Effector memory CD8-positive, alpha-beta T cell (primary cell): ENCODE measurements at places on chromosomes 2 and 18.

DNA sequence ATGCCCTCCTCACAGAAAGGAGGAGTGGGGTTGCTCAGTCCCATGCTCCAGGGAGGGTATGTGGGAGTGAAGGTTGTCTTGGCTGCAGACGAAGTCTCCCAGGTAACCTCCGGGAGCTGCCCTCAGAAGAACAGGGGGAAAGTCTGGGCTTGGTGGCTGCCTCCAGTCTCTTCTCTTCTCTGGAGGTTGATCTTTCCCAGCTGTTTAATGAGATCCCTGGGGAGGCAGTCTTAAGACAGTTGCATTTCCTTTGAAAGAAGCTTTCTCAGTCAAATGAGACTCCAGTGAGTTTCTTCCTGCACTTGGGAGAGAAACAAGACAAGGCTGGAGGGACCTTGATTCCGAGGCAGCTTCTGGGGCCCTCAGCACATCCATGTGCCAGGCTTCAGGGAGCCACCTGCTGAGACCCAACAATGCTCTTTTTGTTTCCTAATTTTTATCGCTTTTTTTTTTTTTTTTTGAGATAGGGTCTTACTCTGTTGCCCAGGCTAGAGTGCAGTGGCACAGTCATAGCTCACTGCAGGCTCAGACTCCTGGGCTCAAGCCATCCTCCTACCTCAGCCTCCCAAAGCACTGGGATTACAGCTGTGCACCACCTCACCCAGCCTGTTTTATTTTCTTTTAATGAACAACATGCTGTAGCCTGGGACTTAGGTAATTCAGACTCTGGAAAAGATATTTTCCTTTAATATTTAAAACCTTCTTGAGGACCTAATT is 71.7 kb upstream of the TPO start:
- no peak for DNase-seq

- DNase-seq, result no peak
These were observed 72.9 kb upstream of the VRK2 start for GRCh38 chr2:57973621-57974186.

DNA sequence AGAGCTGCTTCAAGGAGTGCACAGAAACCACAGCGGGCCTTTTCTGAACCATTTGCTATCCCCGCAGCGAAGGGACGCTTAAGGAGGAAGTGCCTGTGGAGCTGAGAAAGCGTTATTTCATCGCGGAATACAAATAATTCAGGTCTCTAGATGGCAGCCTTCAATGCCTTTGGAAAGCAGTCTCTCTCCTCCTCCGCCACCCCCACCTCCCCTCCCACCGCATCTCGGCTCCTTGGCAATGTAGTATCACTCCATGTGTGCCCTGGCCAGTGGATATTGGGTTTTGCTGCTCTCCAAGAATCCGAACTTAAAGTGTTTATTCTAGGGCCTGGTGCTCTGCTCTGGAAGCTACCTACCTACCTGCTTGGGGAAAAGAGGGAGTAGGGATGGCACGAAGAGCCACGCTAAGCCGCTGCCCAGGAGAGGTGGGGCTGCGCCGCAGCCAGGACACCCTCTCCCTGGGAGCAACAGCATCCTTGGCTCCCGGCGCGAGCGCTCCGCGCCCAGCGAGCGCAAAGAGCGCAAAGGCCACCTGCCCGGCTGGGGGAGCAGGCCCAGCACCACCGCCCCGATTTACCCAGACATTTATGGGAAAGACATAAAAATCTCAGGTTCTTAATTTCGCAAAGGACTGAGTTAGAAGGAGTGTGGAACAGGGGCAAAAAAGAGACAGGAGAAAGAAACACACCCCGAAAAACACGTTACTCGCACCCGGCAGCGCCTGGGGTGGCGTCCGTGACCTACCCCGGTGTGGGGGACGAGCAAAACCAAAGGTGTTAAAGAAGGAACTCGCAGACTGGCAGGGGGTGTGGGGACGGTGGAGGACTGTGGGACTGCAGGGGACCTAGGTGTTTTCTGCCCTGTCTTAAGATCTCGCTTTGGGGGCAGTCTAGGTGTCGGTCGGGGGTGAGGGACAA is 1.0 kb downstream of the SPHKAP start:
- DNase-seq, result no peak

DNA sequence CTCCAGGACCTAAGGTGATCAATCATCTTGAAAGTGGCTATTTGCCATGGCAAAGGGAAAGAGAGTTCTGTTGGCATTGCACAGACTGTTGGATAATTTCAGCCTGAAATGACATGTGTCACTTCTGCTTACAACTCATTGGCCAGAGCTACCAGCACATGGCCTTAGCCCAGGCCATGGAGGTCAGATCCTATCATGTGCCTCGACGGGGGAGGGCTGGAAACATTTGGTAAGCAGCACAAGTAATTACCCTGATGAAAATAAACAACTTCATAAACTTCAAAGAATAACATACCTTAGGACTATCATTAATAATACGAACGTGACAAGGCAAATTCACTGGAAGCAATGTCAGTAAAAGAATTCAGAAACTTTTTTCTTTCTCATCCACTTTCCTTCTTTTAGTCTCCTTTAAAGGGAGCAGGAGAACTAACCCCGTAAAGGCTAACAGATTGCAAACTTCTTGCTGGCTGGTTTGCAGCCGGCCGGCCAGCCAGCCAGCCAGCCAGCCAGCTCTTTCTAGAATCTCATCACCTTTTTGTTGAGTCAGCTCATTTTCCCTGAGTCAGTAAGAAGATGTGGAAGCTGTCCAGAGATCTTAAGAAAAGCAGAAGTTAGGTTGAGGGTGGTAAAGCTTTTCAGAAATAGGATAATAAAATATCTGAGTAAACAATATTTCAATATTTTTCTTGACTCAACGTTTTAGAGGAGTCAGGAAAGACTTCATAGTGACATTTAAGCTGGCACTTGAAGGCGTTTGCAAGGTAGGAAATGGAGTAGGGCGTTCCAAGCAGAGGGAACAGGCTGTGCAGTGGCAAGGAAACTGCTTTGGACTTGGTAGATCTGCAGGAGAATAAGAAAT is 31.9 kb downstream of the CNRIP1 start:
- DNase-seq, result no peak

GRCh38 chr18:80159713-80160636 is 50.9 kb downstream of the ADNP2 start:
- peak; percentile 54 for DNase-seq

- DNase-seq, result no peak
These were observed 43.0 kb upstream of the COL5A2 start for GRCh38 chr2:189222468-189223105.

GRCh38 chr2:197208841-197209240 is 101.7 kb downstream of the ANKRD44 start:
- no peak for DNase-seq

GRCh38 chr18:75035928-75036327 is 173.0 kb downstream of the PTGR3 start:
- DNase-seq, result no peak

DNA sequence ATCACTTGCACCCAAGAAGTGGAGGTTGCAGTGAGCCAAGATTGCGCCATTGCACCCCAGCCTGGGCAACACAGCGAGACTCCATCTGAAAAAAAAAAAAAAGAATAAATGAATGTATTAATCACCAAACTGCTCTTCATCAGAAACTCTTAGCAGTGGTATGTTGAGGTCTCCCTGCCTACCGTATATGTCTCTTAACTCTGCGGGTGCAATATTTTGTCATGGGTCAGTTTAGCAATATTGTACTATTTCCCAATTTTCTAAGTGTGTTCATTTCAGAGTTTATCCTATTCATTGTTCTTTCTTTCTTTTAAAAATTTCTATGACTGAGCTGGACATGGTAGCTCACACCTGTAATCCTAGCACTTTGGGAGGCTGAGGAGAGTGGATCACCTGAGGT is 37.9 kb upstream of the MAP4K3 start:
- no peak for DNase-seq

- DNase-seq, result no peak
These were observed 158.0 kb upstream of the MMADHC start for GRCh38 chr2:149745396-149746230.

DNA sequence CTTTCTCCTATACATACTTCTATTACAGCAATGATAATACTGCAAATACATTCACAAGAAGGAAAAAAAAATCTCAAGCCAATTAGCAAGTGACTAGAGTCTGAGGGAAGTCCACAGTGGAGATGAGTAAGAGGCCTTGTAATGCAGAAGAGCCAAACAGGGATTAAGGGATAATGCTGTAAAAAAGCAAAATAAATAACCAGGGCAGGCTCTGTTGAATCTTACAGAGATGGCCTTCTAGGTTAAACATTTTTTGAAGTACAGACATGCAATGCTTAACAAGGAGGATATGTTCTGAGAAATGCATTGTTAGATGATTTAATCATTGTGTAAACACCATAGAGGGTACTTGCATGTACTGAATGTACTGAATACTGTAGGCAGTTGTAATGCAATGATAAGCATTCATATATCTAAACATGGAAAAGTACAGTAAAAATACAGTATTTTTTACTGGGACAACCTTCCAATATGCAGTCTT is 122.1 kb upstream of the RMDN2 start:
- DNase-seq, result no peak

DNA sequence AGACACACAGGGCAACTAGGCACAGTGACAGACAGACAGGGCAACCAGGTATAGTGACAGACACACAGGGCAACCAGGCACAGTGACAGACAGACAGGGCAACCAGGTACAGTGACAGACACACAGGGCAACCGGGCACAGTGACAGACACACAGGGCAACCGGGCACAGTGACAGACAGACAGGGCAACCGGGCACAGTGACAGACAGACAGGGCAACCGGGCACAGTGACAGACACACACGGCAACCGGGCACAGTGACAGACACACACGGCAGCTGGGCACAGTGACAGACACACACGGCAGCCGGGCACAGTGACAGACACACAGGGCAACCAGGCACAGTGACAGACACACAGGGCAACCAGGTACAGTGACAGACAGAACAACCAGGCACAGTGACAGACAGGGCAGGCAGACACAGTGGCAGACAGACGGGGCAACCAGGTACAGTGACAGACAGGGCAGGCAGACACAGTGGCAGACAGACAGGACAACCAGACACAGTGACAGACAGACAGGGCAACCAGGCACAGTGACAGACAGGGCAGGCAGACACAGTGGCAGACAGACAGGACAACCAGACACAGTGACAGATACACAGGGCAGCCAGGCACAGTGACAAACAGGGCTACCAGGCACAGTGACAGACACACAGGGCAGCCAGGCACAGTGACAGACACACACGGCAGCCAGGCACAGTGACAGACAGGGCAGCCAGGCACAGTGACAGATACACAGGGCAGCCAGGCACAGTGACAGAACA is 64.7 kb upstream of the RAB6C start:
- DNase-seq, result no peak

DNA sequence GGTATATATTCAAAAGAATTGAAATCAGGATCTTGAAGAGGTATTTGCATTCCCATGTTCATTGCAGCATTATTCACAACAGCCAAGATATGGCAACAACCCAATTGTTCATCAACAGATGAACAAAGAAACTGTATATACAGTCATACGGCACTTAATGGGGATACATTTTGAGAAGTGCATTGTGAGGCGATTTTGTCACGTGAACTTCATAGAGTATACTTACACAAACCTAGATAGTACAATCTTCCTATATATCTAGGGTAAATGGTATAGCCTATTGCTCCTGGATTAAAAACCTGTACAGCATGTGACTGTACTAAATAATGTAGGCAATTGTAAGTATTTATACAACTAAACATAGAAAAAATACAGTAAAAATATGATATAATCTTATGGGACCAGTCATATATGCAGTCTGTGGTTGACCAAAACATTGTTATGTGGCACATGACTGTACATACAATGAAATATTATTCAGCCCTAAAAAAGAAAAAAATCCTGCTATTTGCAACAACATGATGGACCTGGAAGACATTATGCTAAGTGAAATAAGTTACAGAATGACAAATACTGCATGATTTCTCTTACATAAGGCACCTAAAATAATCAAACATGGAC is 9.2 kb upstream of the BBS5 start:
- no peak for DNase-seq

DNA sequence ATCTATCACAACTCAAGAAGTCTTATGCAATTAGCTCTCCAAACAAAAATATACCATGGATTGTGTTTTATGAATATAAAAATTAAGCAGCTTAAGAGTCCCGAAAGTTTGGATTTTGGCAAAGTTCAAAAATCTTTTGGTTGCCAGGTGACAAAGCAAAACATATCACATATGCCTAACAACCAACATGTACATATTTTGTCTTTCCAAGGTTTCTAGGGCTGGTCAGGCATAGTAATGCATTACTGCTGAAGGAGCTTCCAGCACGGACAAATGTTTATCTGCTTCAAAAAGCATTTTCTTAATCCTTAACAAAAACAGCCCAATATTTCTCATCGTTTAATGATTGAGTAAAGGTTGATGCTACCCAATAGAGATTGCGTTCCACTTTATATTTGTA is 1327.1 kb upstream of the ZEB2 start:
- DNase-seq, result no peak

- DNase-seq, result no peak
These were observed 45.1 kb upstream of the ZNF396 start for GRCh38 chr18:35422237-35422636.

GRCh38 chr2:241762933-241763369 is 13.7 kb upstream of the GAL3ST2 start:
- DNase-seq, result peak; percentile 87

DNA sequence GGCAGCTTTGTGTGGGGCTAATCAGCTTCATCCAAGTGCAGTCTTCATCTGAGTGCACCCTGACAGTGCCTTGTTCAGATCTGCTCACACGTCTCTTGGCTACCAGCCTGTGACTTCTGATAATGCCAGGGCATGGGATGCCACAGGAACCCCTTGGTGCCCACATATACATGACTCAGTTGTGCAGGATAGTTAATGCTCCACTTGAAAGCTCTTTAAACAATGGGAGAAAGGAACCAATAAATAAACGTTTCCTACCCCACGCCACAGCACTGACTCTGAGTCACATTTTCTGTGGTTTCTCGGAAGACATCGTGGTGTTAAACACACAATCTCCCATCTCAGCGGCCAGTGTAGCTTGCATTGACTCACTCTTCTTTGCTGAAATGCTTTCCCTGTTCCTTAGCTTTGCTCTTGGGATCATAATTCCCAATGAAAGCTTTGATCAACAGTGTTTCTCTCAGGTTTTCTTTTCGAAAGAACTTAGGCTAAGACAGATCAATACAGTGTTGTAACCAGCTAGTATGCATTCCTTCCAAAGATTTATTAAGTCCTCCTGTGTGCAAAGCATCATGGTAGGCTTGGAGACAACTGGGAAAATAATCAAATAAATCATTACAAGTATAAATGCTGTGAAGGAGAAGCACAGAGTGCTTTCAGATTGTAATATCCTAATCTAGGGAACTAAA is 142.0 kb downstream of the COPS8 start:
- DNase-seq, result no peak

- no peak for DNase-seq
These were observed 164.0 kb upstream of the SIX3 start for GRCh38 chr2:44777537-44777936.

- no peak for DNase-seq
These were observed 413.5 kb downstream of the TXNL1 start for GRCh38 chr18:56224669-56225561.
